ELR (cell line): ENCODE measurements at places on chromosomes 2 and 18.

GRCh38 chr2:102485147-102485785, 12.2 kb downstream of the SLC9A4 start:
- no peak for DNase-seq

GRCh38 chr18:74530584-74530862, 3.8 kb upstream of the CNDP1 start:
- DNase-seq: no peak

DNA sequence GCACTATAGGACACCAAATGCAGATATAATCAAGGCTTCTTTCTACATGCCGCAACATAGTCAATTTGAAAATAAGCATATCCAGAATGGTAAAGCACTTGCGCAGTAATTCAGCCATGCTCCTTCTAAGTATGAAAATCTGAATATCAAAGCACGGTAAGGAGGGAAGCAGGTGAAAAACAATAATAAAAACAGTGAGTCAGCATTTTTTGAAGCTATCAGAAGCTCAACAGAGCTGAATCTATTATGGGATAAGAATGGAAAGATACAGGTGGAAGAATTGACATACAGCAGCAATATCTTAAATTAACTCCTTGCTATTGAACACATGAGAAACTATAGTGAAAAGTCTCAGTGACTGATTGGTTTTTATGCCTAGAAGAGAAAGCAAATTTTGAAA, 266.3 kb downstream of the NRXN1 start:
- no peak for DNase-seq

DNA sequence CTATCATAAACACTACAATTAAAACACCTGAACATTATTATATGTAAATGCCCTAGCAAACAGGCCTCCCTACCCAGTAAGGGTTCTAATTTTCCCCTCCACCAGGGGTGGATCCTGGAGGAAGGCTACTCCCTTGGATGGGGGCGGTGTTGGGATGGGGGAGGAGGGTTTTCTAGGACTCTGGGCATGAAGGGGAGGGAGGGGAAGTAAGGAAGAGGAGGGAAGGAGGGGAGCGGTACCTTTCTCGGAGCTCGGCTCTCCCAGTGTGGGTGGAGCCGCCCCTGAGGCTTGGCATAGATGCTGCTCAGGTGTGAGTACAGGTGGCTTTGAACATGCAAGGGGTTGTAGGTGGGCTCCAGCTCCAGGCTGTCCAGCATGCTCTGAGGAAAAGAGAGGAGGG, 5.4 kb downstream of the DOK1 start:
- DNase-seq: no peak

- DNase-seq: peak; percentile 74
Measured at GRCh38 chr2:172113617-172114016, 10.9 kb upstream of the DLX2 start.

- DNase-seq: peak; percentile 86
Measured at GRCh38 chr2:10658041-10658913, 31.5 kb downstream of the NOL10 start.

GRCh38 chr18:49276680-49277079, 183.8 kb downstream of the DYM start:
- no peak for DNase-seq
